ENCODE measurements at places on chromosomes 4 and X. TPM values are rescaled to one million over a fixed set of nuclear protein-coding genes. Genes with fewer than 3 reads are reported as not detected.

CTAG2 gene
- not detected for polyA plus RNA-seq

CXorf49B gene
- not detected for polyA plus RNA-seq

DNA sequence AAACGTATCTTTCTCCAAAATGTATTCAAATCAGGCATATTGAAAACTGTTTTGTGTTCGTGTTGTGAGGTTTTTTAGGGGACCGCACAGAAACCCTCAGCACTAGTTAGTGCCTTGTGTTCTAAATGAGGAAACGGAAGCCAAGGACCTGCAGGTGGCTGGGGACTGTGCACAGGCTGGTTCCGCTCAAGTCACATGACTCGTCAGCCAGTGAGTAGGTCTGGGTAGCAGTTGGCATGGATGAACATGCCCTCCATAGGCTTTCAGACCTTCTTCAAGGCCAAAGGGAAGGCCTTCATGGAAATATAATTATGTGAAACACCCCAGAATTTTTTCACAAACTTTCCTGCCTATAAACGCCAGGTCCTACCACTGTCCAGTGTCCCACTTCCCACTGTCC, 1.3 kb upstream of the F11 start:
- no peak overlapping the region for H3K27ac ChIP-seq
- H3K27me3 ChIP-seq: peaks cover 10% of the 10 kb centered on the region
- no peak overlapping the region for H3K4me3 ChIP-seq
- H3K4me1 ChIP-seq: no peaks in the 10 kb centered on the region
- DNase-seq: no peak
- H3K36me3 ChIP-seq: no peaks in the 10 kb centered on the region

DNA sequence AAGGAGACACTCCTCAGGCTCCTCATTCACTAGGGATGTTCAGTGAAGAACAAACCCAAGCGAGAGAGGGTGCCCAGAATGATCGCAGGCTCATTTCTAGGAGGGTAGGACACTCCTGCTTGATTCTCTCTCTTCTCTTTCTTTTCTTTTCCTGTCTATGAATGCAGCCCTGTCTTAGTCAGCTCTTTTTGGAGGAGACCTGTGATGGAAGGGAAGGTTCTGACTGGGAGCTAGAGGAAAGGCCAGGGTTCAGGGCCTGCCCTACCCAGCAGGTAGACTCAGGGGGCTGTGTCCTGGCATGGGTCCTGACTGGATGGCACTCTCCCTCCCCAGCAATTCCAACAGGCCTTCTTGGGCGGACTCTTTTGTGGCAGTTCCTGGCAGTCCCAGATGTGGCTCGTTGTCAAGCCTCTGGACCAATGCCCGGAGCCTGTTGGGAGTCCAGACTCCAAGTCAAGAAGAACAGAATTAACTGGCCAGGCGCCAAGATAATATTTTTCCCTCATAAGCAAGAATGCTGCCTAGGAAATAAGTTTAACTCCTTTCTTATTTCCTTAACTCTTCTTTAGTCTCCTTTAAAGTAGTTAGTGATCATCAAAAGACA, 139.4 kb upstream of the SCML1 start:
- no peaks in the 10 kb centered on the region for H3K27me3 ChIP-seq
- no peak for DNase-seq
- no peak overlapping the region for H3K4me3 ChIP-seq
- no peak overlapping the region for H3K27ac ChIP-seq
- peaks cover 2% of the 10 kb centered on the region for H3K4me1 ChIP-seq
- H3K36me3 ChIP-seq: no peaks in the 10 kb centered on the region

GRCh38 chr4:113700602-113701150, 60.9 kb downstream of the CAMK2D start:
- DNase-seq: no peak
- peaks cover 2% of the 10 kb centered on the region for H3K4me1 ChIP-seq
- H3K36me3 ChIP-seq: peaks cover 3% of the 10 kb centered on the region
- H3K27me3 ChIP-seq: no peaks in the 10 kb centered on the region
- H3K27ac ChIP-seq: no peak overlapping the region

DNA sequence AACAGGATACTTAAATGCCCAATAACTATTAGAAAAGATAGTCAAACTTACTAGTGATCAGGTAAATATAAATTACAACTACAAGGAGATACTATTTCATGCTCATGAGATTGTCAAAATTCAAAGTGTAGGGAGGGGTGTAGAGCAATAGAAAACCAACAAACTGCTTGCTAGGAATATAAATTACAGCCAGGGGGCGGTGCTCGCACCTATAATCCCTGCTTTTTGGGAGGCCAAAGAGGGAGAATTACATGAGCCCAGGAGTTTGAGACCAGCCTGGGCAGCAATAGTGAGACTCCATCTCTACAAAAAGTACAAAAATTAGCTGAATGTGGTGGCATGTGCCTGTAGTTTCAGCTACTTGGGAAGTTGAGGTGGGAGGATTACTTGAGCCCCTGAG, 556.5 kb upstream of the NR3C2 start:
- H3K4me3 ChIP-seq: no peak overlapping the region
- H3K27me3 ChIP-seq: no peaks in the 10 kb centered on the region
- no peaks in the 10 kb centered on the region for H3K4me1 ChIP-seq
- no peak overlapping the region for H3K27ac ChIP-seq
- no peak for DNase-seq
- no peaks in the 10 kb centered on the region for H3K36me3 ChIP-seq

- no peak overlapping the region for H3K4me3 ChIP-seq
- no peak overlapping the region for H3K27ac ChIP-seq
- H3K27me3 ChIP-seq: peaks cover 13% of the 10 kb centered on the region
- peaks cover 13% of the 10 kb centered on the region for H3K4me1 ChIP-seq
- peaks cover 3% of the 10 kb centered on the region for H3K36me3 ChIP-seq
These were observed 584 bp downstream of the TMEM271 start for GRCh38 chr4:575281-576141.

- H3K4me1 ChIP-seq: peaks cover 69% of the 10 kb centered on the region
- no peaks in the 10 kb centered on the region for H3K36me3 ChIP-seq
- peak within 1 kb of the TSS; percentile 96 for H3K4me3 ChIP-seq
- peak; percentile 84 for DNase-seq
These were observed at the start of gene ZFX for GRCh38 chrX:24149351-24150050. Gene ZFX, plus strand, starts transcription at chrX:24149729. Its CDS starts 23,014 bp downstream, at chrX:24172743.

GRCh38 chr4:26272654-26273615, 47.9 kb upstream of the RBPJ start:
- no peaks in the 10 kb centered on the region for H3K27me3 ChIP-seq
- H3K4me3 ChIP-seq: no peak overlapping the region
- no peaks in the 10 kb centered on the region for H3K36me3 ChIP-seq

UGT2B11 gene
- not detected for polyA plus RNA-seq

- no peak overlapping the region for H3K4me3 ChIP-seq
- H3K27me3 ChIP-seq: peaks cover 3% of the 10 kb centered on the region
- peaks cover 15% of the 10 kb centered on the region for H3K36me3 ChIP-seq
- H3K27ac ChIP-seq: no peak overlapping the region
- DNase-seq: no peak
- H3K4me1 ChIP-seq: no peaks in the 10 kb centered on the region
These were observed 29.1 kb downstream of the UGDH start for GRCh38 chr4:39497909-39498726.

DNA sequence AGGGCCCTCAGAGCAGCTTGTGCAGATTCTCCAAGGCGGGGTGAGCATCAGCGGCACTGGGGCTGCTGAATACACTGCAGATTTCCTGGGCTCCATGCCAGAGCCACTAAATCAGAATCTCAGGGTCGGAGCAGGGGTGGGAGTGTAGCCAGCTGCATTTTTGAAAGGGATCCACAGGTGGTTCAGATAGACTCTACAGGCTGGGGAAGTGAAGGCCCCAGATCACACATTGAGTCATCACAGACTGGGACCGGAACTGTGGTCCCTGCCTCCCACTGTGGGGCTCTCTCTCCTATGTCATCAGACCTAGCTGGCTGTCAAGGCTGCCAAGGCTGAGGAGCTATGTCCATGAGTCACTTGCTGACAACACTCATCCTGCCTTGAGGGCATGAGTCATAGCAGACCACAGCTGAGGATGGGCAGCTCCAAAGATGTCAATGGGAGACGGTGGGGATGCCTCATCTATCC, 162.3 kb upstream of the MAMLD1 start:
- no peaks in the 10 kb centered on the region for H3K36me3 ChIP-seq
- H3K4me1 ChIP-seq: no peaks in the 10 kb centered on the region
- peaks cover 2% of the 10 kb centered on the region for H3K27me3 ChIP-seq
- no peak overlapping the region for H3K27ac ChIP-seq

S100G gene
- polyA plus RNA-seq: not detected

DNA sequence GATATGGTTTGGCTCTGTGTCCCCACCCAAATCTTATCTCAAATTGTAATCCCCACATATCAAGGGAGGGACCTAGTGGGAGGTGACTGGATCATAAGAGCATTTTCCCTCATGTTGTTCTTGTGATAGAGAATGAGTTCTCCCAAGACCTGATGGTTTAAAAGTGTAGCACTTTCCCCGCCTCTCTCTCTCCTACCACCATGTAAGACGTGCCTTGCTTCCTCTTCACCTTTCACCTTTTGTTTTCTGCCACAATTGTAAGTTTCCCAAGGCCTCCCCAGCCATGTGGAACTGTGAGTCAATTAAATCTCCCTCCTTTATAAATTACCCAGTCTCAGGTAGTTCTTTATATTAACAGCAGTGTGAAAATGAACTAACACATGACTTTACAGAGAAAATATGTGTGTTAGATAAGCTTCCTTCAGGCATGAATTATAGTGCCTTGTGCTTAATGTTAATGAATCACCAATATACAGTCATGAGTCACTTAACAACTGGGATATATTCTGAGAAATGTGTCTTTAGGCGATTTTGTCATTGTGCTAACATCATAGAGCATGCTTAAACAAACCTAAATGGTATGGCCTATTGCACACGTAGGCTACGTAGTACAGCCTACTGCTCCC, 37.9 kb downstream of the PDGFC start:
- H3K4me3 ChIP-seq: no peak overlapping the region
- DNase-seq: no peak
- no peak overlapping the region for H3K27ac ChIP-seq
- H3K36me3 ChIP-seq: no peaks in the 10 kb centered on the region
- H3K4me1 ChIP-seq: no peaks in the 10 kb centered on the region

DNA sequence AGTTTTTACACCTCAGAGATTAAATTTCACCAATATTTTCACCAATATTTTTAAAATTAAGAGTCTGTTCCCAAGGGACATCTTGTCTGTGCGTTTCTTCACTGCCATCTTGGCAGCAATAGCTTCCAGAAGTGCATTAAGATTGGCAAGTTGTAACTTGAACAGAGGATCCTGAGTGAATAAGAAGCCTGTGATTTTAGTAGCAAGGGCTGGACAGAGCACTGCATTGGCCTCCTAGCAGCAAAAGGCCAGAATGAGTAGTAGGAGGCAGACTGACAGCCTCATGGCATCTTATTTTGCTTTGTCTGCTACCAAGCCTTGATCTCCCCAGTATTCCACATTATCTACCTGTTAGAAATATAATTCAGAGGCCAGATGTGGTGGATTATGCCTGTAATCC, 138.4 kb downstream of the CPE start:
- H3K36me3 ChIP-seq: no peaks in the 10 kb centered on the region
- H3K4me3 ChIP-seq: no peak overlapping the region
- no peak overlapping the region for H3K27ac ChIP-seq

DNA sequence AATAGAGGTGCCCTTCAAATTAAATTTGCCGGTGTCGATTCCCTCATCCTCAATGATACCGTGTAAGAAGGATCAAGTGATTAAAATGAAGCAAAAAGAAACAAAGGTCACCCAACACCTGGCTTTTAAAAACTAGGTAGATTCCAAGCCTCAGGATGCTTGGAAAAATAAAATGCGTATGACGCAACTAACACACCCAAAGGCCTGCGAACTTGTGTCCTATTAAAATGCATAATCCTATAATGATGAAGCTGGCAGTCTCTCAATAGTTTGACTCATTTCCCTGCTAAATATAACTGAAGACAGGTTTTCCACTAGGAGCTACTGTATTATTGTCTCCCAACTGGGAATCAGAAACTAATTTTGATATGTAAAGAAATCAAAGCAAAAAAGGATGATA, 263.2 kb downstream of the DHX15 start:
- no peak overlapping the region for H3K27ac ChIP-seq
- H3K4me1 ChIP-seq: no peaks in the 10 kb centered on the region
- H3K27me3 ChIP-seq: no peaks in the 10 kb centered on the region
- H3K4me3 ChIP-seq: no peak overlapping the region
- H3K36me3 ChIP-seq: no peaks in the 10 kb centered on the region

GPR50 gene
- not detected for polyA plus RNA-seq

Data from immature natural killer cell (primary cell).